Renal cortical epithelial cell (primary cell): ENCODE measurements at places on chromosomes 16 and 17. TPM values are rescaled to one million over a fixed set of nuclear protein-coding genes. Genes with fewer than 3 reads are reported as not detected.

DNA sequence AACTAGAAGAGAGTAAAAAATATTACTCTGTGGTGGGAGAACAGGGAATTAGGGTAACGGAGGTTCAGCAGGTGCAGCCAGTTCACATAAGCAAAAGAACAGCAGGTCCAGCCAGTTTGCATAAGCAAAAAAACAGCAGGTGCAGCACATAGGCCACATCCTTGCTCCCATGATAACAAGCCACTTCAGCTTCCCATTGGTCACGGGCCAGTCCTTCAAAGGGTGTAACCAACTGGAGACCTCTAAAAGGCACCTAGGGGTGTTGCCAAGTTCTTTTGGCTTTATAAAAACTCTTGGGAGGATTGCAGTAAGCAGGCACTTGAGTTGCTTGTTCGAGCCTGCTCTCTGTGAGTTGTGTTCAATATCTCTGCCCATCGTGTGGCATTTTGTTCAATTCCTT is 488.1 kb downstream of the XYLT1 start:
- DNase-seq = no peak

The ADAD2 gene
- total RNA-seq = 0.35 TPM in 1 of 2 replicates, not detected in the other

DNA sequence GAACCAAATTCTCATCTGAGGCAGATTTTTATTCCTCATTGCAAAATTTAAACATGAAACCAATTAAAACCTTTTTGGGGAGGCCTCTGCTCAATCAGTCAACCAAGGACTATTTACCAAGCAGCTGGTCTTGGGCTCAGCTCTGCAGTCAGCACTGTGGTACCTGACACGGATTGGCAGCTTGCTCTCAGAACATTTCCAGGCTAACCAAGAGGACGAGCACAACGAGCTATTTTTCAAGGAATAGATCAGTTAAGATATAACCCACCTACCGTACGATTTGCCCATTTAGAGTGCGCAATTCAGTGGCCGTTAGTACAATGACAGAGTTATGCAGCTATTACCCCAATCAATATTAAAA is 26.4 kb upstream of the KLHDC4 start:
- no peak for DNase-seq

GRCh38 chr16:88804552-88805339 is 1.2 kb downstream of the CDT1 start:
- no peak for DNase-seq

- no peak for DNase-seq
Measured at GRCh38 chr17:67098006-67098405, 53.7 kb downstream of the CACNG1 start.

GRCh38 chr16:3036726-3037315 is at the start of gene BICDL2:
Gene BICDL2 (minus strand): TSS chr16:3036944. CDS start chr16:3035496, 1,448 bp downstream.
- DNase-seq = no peak
